ENCODE measurements at places on chromosomes 2 and 18.

GRCh38 chr2:128978212-128978611, 659.5 kb upstream of the HS6ST1 start:
- DNase-seq, result no peak

GRCh38 chr2:8132351-8132831, 549.5 kb upstream of the ID2 start:
- DNase-seq, result no peak

DNA sequence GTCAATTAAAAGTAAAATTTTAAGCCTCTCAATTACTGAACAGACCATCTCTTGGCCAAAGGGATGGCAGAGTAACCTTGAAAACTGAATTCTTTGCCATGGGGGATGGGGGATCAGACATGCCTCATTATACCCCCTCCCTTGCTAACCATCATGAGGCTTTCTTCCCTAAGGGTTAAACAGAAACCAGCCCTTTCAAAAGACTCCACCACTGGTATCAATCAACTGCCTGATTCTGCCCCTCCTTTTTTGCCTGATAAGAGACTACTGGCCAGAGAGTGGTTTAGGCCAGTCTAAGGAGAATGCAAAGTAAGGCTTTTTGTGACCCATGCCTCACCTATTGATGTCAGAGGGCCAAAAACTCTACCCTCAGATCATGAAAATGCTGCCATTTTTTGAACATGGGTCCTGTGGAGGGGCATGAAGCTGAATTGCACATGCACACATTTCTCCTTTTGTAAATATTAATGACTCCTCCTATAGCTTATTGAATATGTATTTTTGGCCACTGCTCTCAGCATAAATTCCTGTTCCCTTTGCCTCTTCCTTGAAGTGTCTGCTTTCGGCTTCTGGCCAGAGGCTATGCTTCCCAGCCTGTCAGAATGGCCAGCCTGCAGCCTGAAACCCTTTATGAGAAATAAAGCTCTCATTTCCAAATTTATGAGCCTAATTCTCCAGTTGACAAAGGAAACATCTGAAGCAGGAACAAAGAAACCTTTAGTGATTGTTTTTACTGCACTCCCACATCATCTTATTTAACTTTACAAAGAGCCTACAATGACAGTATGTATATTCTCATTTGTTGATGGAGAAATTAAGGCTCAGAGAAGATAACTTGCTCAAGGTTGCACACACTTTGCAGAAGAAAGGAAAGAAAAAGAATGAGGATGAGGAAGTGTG, 270.7 kb upstream of the CELF4 start:
- no peak for DNase-seq

- DNase-seq, result no peak
Observed at GRCh38 chr2:863732-864450, 86.8 kb upstream of the SNTG2 start.

DNA sequence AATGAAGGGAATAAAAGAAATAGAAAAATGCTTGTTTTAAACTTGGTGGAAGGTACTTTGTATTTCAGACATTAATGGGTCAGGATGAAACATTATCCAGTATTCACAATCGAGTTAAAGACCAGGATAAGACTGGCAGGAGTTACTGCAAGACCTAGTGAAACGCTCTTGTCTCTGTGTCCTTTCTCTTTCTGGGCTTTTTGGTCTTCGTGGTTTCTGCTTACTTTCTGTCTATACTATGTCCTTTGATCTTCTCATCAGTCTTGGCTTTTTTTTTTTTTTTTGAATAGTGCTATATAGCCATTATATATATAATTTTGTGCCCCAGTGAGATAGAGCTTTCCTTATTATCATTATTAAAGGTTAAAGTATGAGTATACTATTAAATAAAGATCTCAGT, 42.1 kb upstream of the GAREM2 start:
- DNase-seq, result no peak

DNA sequence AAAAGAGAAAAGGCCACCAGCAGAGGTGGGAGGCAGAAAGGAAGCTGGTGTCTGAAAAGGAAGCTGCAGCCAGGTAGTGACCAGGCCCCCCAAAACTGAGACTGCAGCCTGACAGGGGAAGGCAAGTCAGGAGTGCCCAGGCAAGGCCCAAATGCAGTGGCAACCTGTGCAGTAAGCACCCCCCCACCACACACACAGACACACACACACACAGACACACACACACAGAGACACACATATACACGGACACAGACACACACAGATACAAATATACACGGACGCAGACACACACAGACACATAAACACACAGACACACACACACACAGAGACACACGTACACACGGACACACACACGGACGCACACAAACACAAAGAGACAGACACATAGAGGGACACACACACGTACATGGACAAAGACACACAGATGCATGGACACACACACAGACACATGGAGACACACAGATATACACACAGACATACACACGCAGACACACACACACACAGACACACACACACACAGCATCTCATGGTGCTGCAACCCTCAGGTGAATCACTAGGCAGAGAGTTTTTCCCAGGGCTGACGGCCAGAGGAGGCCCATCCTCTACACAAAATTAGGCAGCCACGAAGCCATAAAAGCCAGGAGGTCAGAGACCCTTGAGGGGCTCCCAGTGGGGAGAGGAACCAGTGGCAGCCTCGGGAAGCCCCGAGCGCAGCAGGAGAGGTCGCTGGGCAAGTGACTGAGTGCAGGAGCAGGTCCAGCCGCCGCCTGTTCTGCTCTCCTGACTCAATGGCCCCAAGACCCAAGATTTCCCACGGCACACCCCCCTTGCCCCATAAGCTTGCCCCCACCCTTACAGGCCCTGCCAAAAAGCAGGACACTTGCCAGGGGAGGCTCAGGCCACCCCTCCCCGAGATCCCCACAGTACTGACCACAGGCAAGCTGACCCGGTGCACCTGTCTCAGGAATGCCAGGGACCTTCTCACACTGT, 6.3 kb downstream of the SDC1 start:
- DNase-seq, result no peak

DNA sequence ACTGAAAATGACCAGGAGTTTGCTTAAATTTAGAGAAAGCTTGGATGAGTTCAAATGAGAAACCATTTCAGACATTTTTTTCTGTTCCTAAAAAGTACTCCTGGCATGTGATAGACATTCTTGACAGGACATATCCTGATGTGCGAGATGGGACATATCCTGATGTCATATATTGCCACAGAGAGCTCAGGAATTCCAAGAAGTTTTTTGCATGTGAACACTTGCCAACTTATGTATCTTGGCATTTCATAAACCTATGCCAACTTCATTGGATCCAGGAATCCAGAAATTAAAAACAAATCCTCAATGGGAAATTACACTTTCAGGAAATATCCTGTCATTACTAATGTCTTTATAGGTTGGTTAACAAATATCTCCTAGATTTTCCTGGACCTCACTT, 2.9 kb upstream of the SERPINB3 start:
- no peak for DNase-seq

DNA sequence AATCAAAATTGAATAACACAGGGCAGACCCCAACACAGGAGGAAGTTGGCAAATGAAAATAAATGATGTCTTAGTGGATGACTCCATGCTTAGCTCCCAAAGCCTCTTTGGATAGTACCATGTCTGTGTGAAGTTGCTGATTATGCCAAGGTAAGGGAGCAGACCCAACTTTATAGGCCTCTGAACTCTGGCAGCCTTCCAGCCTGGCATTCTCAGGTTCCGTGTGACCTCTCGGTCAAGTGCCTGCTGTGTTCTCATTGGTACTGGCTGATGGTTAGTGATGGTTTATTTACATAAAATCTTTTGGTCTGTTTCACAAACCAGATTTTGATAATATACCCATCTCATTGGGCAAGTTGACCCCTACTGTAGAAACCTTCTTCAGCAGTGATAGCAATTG, 112.2 kb upstream of the TTC39C start:
- DNase-seq, result no peak

DNA sequence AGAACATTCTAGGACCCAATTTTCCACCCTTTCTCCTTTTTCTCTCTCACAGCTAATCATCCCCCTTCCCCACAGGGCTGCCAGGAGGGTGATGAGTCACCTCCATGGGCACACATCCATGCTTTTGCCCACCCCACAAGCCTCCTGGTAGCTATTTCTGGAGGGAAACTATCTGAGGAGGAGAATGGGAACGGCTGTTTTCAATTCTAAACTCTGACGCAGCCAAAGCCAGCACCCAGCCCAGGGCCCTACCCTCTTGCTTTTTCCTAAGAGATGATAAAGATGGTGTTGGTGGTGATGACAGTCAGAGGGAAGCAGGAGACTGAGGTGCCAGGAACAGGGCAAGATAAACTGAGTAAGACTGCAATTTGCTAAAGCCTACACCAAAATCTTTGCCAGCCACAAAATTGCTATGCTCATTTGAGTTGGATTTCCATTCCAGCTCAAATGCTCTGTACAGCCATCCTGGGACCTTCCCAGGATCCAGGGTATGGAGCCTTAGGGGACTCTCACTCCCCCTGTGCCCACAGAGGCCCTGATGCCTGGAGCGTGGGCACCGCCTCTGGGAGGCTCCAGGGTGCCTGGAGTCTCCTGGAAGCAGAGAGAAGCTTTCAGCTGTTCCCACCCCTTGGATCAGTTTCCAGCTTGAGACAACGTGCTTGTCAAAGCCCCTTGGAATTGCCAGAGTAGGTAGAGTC, 62.0 kb upstream of the FZD7 start:
- no peak for DNase-seq

DNA sequence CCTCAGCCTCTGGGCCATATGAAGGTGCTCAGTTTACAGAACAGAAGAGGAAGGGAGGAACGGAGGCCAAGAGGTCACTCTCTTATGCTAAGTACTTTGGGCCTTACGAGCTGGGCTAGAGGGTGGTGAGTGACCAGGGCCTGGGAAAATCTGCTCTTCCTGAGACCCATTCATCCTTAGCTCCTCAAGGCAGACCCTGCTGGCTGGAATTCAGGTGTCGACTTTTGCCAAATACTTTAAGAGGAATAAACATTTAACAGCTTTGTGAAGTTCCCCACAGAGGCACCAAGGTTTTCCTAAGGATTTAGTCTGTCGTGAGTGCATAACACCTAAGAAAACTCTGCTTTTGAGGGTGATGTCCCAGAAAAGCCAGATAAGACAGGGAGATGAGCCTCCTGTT, 129.7 kb upstream of the SIX2 start:
- DNase-seq, result no peak

GRCh38 chr2:7060631-7061449, 143.6 kb downstream of the RNF144A start:
- no peak for DNase-seq

DNA sequence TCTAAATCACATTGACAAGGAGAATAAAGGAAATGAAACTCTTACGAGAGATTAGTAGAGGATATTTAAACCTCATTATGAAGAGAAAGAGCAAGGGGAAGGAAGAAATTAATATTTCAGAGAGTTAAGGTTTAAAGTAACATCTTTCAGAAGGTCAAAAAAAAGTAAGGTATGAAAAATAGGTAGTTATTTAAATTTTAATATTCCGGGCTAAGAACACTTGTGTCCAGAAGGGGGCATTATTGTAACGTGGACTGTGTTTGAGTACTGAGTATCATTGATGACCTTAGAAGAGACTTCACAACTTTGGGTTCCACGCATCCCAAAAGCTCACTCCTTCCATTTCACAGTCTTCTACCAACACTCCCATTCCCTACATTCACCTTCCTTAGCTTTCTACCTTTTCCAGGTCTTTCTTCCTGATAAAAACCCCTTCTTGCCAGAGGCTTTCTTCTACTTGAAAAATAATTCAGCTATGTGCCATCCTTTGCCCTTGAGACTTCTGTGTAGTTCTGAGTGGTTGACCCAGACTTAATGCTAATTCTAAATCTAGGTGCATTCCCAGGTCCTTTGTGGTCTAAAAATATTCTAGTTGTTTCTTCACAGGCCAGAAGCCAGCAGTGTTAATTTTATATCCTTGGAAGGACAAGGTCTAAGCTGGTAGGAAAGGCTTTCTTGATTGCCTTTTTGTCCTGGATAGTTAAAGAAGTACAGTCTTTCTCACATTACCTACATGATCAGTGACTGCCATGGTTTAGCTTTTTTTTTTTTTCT, 16.5 kb downstream of the DYNC1I2 start:
- no peak for DNase-seq

GRCh38 chr2:132797071-132797470, 127.1 kb upstream of the LYPD1 start:
- DNase-seq, result no peak

- no peak for DNase-seq
Observed at GRCh38 chr2:1431886-1432400, 18.7 kb downstream of the TPO start.

DNA sequence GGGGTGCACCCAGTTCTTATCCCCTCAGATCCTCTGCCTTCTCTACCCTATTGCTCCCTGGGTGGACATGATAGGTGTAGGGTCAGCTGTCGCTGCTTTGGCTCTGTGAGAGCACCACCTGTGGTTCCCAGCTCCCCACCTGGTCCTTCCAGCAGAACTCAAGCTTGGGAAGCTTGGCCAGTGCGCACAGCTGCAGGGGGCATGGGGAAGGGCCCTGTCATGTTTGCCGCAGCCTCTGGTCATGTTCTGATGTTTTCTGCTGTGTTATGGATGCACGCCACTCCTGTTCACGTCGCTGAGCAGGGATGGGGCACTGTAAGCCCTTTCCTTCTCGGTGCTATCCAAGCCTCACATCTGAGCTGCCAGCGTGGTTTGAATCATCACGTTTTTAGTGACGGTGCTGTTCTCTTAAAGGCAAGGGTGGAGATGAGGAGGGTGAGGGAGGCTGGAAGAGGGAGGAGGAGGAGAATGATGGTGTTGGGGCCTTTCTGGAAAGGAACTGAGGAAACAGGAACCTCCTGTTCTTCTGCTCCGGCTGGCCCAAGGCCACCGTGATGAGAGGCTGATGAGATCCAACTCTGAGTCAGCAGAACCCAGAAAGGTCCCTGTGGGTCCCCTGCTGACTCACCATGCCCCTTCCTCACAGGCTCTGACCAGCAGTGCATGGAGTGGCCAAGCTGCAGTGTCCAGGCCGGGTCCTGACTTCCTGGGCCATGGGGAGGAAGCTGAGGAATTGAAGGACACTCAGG, 78.0 kb downstream of the LIPG start:
- no peak for DNase-seq

GRCh38 chr2:165593081-165593480, 123.6 kb downstream of the CSRNP3 start:
- DNase-seq, result no peak

GRCh38 chr2:22795287-22795866, 589.6 kb upstream of the KLHL29 start:
- DNase-seq, result no peak

DNA sequence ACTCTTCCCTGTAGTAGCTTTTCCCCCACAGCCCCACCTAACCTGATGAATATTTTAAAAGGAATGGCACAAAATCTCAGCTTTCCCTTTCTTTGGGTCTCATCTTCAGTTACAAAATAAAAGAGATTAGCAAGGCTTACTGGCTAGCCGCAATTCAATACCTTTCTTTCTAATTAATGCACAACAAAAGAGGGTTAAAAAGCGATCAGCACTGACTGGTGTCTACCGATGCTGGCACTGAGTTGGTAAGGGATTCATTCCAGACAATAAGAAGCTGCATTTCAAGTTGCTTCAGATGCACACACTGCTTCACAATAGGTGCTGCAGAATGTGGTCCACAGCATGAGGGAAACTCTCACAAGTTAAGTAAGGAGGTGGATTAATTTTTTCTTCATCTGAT, 41.9 kb downstream of the HDHD2 start:
- DNase-seq, result no peak

- DNase-seq, result no peak
Observed at GRCh38 chr2:50284188-50284587, 747.7 kb downstream of the NRXN1 start.

- DNase-seq, result no peak
Observed at GRCh38 chr2:20452551-20452950, 5.7 kb downstream of the RHOB start.

- no peak for DNase-seq
Observed at GRCh38 chr2:121101093-121101715, 183.8 kb downstream of the TFCP2L1 start.

- DNase-seq, result no peak
Observed at GRCh38 chr2:189137519-189137918, 42.0 kb downstream of the COL5A2 start.

Data from activated naive CD4-positive, alpha-beta T cell (primary cell).